Pancreas (tissue), 10 donors: ENCODE measurements at places on chromosomes 2 and 18.

- DNase-seq: no peak
Measured at GRCh38 chr2:182018218-182018617, 32.6 kb downstream of the PPP1R1C start.

DNA sequence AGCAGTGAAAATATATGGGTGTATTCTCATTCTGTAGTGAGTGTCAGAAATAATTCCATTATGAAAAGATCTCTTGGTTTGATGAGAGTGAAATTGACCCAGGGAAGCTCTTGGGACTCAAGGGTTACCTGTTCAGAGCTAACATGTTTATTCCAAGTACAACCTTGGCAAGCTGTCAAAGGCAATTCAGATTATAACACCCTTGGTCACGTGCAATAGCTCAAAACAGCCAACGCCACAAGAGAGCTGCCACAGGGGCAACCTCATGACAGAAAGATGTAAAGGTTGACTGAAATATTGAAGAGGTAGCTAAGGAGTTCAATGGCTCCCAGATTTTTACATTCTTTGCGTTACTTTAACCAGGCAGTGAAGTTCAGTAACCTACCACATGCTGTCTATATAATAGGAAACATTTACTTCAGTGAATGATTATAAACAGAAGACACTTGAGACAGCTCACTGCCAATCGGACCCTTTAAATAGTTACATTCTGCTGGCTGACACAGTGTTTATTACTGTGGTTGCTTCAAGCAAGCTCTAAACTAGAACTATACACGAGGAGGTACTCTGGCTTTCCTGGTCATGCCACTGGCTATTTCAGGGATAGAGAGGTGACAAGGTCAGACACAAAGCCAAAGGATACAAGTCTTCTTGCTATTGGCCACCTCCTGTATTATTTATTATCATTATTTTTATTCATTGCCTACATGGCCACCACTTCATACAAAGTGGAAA, 187.3 kb downstream of the PID1 start:
- no peak for DNase-seq

- DNase-seq: no peak
Measured at GRCh38 chr2:208031608-208032019, 6.3 kb upstream of the PLEKHM3 start.

GRCh38 chr18:51448949-51449348, 251.5 kb upstream of the MEX3C start:
- DNase-seq: no peak

DNA sequence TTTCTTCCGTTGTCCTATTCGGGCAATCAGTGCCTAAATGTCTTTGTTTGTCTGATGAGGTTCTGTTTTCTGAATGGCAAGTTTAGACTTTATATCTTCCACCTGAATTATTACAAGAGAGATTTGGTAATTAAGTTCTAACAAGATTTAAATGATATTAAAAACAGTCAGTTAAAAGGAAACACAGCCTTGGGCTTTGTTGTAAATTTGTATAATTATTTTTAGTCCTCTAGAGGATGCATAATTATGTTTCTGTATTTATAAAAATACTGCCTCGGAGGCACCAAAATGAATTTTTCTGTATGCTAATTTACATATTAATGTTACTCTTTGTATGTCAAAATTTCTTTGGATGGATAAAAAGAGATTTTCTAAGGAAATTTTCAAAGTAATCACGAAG, 136.7 kb downstream of the CDCA7 start:
- DNase-seq: no peak

DNA sequence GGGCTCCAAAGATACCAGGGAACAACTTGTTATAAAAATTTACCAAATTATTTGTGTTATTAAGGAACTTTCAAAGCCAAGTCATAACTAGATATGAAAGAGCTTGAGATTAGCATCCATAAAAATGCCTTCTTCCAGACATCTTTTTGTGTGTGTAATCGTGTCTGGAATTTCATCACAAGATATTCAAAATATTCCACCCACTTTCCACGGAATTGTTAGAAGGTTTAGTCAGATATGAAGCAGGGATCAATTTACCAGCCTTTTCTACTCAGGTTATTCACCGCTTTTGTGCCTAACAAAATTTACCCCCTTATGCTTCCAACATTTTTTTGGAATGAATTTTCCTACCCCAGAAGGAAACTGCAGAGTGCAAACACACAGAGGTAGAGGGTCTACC, 130.2 kb upstream of the ACVR2A start:
- DNase-seq: no peak

DNA sequence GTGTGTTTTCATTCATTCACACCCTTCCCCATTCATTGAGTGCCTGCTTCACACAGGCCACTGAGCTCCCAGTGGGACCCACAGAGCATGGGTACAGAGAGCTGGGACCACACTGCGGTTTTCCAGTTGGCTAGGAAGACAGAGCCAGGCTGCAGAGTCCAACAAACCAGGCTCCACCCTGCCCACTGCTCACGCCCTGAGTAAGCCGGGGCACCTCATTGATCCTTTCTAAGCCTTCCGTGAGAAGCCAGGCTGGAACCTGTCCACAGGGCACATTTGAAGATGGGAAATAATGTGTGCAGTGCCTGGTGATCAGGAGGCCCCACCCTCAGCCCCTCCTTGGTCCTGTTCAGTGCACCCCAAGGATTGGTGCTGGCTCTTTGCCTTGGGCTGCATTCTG, 13.5 kb downstream of the KCNIP3 start:
- no peak for DNase-seq

GRCh38 chr18:44916429-44917207, 235.9 kb downstream of the SETBP1 start:
- no peak for DNase-seq

DNA sequence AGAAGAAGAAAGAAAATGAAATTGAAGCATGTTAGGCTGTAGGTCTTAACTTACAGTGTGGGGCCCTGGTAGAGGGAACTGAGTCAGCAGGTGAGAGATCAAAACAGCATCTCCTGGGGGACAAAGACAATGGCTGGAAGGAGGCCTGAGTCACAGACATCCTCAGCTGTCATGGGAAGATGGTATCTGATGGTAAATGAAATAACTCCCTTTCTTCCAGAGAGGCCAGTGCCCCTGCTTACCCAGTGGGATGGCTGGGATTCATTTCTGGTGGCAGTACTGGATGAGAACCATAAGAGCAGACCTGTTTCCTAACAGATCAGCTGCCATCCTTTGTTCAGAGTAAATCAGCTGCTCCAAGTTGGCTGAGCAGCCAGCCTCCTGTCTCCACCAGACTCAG, 251.3 kb upstream of the EPAS1 start:
- DNase-seq: no peak

DNA sequence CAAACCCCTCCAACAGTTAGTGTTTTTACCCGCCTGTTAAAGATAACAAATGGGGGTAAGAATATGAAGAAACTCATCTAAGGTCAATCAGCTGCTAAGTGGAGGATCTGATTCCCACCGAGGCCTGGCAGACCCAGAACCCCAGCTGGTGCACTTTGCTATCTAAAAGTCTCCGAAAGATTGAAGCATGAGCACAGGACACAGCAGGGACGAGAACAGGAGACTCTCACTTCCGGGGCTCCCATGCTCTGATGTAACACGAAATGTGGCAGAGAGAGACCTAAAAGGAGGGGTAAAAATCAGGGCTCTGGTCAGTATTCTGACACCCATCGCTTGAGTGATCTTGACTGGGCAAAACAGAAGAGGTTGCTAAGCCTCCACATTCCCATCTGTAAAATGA, 119.7 kb downstream of the PDCL3 start:
- DNase-seq: no peak

GRCh38 chr18:48336332-48336731, 72.9 kb downstream of the ZBTB7C start:
- no peak for DNase-seq
